ENCODE measurements at places on chromosomes 2 and 18.

- DNase-seq = no peak
These were observed 14.5 kb upstream of the KCNK3 start for GRCh38 chr2:26678035-26678434.

DNA sequence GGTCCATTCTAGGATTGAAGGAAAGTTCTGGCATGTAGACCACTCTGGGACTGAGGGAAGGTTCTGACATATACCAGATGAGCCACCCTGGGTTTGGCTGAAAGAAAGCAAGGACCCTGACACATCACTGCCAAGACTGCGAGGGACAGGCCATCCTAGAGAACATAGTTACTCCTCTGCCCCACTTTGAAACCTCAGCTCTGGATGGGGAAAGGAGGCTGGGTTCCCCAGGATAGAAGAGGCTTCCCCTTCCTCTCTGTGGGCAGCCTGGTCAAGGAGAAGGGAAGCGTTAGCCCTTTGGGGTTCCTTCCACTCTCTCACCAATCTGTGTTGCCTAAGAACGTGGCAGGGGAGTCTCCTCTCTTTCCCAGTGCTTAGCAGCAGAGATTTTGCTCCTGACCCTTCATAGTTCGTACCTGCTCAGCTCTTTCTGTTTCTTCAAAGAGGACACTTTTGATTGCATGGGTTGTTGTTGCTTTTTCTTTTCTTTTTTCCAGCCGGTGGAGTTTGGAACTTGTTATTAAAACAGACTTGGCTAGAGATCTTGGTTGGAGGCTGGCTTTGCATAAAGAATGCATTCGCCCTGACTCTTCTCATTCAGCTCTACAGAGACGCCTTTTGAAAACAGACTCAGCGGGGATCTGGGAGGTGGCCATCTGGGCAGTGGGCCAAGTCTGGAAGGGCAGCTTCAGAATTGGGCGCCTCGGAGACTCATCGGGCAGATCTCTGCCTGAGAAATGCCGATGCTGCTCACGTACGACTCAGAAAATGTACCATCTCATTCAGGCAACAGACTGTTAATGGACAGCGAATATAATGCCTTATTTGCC, 166.1 kb downstream of the CLIP4 start:
- no peak for DNase-seq

- no peak for DNase-seq
These were observed 10.4 kb downstream of the TMEFF2 start for GRCh38 chr2:192184349-192184748.

DNA sequence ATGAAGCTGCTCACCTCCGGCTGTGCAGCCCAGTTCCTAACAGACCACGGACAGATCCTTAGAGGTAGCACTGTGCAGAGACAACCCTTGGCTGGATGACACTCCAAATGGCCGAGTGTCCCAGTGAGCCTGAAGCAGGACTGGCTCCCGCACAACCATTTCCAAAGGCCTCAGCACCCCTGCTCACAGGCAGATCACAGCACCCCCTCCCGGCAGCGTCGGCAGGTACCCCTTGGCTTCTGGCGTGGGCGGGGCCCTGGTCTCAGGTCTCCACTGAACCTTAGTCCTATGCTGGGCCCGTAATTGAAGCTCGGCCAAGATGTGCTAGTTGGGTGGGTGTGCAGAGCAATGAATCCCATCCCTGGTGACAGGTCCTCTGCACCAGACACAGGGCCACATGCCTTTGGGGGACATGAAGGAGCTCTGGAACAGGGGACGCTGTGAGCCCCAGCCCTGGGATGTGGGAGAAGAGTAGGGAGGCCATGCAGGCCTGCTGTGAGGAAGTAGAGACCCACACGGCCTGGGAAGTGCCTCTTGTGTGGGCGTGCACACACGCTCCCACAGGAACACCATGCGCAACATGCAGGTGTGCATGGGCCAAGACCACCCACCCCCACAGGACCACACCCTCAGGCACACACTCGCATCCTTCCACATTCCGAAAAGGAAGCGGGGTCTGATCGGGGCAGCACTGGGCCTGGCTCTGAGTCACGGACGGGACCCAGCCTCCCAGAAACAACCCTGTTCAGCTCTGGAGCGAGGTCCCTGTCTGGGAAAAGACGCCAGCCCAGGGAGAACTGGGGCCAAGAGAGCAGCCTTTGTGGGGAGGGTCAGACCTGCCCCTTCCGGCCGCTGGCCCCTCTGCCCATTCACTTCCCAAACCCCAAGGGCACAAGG, 2.8 kb downstream of the DUSP2 start:
- no peak for DNase-seq

DNA sequence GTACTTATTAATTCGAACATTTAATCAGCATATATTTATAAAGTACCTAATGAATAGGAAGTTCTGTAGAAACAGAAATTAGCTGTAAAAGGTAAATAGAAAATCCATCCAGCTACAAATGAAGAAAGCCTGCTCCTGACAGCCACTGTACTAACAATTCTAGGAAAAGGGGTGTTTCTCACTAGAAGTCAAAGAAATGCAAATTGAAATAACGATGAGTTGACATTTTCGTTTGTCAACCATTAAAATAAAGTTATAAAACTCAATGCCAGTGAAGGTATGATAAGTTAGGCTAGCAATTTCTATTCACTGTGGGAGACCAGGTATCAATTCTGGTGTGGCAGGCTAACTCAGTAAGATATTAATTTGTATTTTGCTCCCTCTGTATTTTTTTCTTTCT, 198.0 kb downstream of the ARL4C start:
- DNase-seq = no peak

- DNase-seq = no peak
These were observed 520.6 kb downstream of the METTL4 start for GRCh38 chr18:2050702-2051201.

DNA sequence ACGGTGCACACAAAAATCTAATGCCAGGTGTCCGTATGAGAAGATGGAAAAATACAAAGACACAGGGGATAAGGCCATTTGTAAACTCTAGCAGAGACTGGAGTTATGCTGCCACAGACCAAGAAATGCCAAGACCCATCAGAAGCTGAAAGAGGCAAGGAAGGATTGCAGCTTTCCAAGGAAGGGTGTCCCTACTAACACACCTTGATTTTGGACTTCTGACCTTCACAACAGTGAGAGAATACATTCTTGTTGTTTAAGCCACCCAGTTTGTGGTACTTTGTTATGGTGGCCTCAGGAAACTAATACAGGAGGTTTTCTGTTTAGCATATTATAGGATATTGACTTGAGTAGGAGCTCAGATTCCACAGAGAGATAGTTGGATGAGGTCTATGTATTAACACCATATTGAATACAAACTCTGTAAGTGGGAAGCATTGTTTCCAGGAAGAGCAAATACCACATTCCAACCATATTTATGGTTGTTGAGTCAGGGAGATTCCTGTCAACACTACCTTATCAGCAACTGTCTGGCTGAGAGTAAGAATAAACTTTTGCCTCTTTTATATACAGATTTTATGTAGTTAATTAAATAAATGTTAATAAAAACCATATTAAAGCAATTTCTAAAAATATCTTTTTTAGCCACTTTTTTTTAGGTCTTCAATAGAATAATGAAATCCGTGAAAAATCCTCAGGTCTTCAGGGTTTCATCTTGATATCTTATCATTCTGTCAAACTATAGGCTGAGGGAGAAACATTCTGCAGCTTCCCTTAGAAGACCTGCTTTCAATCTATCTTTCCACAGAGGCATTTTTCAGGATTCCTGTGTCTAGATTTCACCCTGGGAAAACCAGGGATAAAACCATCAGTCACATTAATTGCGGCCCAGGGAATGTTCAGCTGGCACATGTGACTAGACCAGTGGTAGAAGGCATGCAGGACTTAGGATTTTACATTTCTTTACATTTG, 35.4 kb upstream of the HNMT start:
- DNase-seq = no peak

DNA sequence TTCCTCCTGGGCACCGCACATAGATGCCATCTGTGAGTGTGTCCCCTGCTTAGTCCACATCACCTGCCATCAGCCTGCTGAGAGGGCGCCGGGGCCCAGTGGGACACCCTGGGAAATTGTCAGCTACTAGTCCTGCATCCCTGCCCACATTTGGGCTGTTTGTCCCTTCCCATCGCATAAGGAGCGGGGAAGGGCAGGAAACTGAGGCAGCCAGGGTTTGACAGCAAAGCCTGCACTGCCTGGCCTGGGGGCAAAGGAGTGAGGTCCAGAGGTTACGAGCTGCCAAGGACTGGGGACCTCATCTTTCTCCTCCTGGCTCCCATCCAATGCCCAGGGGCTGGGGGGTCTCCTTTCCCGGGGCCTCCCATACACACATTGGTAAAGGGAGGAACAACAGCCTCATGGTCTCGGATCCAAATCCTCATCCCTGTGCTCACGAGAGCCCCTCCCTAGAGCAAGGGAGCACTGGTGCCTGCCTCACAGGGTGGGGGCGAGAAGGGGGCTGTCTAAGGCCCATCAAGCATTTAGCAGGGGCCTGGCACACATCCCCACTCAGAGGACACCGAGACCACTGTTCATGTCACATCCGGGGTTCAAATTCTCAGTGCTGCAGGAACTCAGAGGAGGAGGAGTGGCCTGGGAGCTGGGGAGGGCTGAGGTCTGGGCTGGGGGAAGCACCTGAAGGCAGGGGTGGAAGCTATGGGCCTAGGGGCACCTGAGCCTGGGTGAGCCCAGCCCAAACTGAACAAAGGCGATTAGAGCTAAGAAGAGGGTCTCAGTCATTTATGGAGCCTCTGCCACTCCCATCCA, 113.8 kb downstream of the SMAD7 start:
- no peak for DNase-seq

- DNase-seq = no peak
These were observed 218.2 kb downstream of the RAD51AP2 start for GRCh38 chr2:17299891-17300540.

DNA sequence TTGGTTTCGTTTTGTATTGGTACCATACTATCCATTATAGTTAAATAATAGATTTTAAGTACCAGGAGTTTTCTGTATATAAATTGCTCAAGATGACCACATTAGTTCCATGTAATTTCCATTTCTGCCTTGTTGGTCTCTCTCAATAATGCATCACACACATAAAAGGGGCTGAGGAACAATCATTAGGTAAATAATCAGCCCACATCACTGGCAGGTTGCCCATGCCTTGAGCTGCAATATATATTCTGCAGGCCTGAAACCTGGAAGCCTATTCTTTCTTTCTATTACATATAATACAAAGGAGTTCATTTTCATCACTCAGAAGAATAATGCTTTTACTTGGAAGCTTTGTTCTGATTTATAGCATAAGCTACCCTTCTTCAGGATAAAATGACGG, 616.1 kb upstream of the PKDCC start:
- DNase-seq = no peak

- no peak for DNase-seq
These were observed 107.7 kb downstream of the ACKR3 start for GRCh38 chr2:236677368-236677767.

GRCh38 chr2:229947544-229947943, 25.2 kb downstream of the FBXO36 start:
- DNase-seq = no peak

DNA sequence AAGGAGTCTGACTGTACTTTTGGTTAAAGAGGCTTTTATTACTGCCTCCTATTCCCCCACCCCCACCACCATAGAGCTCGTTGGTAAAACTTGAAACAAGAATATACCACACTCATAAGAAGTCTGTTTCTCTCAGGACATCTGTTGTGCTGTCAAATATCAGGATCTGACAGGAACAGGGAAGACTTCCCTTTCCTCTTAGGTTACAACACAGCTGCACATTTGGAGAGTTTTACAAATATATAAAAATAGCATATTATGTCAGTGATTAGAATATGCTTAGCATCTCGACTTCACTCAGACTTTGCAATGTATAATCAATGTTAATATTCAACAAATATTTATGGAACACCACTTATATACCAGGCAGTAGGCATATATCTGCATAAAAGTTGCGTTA, 439.6 kb upstream of the REG3G start:
- no peak for DNase-seq

DNA sequence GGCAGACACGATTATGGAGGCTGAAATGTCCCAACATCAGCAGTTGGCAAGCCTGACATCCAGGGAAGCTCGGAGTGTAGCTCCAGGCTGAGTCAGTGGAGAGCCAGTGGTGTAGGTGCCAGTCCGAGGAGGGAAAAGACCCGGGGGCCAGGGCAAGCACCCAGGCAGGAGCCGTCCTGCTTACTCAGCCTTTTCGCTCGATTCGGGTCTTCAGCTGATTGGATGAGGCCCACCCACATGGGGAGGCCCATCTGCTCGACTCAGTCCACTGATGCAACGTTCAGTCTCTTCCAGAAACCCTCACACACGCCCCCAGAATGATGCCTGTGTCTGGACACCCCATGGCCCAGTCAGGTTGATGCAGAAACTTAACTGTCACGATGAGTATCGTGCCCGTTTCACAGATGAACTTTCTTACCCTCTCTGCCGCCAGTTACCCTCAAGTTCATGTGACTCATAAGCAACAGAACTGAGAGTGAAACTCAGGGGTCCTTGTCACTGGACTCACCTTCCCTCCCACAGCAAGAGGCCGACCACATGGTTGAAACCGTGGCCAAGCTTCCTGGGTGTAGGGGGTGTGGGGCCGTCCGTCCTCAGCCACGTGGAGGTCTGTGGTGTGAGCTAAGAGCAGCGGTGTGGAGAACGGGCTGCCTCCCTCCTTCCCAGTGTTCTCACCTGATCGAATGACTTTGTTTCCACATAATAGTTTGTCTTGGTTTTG, 197.4 kb upstream of the HDAC4 start:
- no peak for DNase-seq

DNA sequence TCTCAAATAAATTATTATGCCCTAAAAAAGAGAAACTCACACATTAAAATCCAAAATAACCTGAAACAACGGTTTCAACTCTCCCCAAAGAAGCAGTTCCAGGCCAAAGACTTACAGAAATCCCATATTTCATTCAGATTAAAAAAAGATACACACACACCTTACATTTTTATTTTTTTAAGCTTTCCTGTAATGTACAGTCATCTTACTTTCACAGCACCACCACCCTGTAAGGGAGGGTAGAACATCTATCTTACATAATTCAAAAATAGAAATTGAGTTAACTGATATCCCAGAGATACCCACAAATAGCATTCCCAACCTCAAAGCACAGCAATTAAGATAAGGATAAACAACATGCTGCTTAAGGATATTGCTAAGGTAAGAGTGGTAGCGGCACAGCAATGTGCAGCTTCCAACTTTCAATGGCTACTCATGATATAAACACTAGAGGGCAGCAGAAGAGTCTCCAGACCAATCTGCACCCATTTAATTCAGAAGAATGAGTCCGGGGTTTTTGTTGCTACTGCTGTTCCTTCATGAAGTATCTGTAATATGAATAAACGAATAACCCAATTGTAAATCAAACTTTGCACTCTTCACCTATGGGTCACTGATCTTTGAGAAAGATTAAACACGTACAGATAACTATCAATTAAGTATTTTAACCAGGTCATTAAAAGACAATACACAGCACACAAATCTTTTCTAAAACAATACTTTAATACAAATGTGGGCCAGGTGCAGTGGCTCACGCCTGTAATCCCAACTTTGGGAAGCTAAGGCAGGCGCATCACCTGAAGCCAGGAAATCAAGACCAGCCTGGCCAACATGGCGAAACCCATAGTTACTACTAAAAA, 11.3 kb downstream of the GFPT1 start:
- DNase-seq = no peak
